T-helper 22 cell (primary cell): ENCODE measurements at places on chromosomes 5 and 9.

DNA sequence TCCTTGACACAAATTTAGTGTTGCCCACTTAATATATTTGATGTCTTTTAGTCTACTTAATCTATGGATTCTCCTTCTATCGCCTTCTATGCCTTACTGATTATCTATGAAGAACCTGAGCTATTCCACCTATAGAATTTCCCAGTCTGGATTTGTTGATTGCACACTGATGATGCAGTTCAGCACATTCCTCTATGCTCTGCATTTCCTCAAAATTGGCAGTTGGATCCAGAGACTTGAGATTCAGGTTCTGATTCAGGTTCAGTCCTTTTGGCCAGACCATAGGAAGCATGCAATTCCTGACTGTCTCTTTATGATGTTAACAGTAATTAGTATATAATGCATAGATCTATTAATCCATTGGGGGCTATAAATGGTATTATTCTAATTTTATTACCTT lies 13.8 kb downstream of the SLC22A5 start:
- DNase-seq = no peak

DNA sequence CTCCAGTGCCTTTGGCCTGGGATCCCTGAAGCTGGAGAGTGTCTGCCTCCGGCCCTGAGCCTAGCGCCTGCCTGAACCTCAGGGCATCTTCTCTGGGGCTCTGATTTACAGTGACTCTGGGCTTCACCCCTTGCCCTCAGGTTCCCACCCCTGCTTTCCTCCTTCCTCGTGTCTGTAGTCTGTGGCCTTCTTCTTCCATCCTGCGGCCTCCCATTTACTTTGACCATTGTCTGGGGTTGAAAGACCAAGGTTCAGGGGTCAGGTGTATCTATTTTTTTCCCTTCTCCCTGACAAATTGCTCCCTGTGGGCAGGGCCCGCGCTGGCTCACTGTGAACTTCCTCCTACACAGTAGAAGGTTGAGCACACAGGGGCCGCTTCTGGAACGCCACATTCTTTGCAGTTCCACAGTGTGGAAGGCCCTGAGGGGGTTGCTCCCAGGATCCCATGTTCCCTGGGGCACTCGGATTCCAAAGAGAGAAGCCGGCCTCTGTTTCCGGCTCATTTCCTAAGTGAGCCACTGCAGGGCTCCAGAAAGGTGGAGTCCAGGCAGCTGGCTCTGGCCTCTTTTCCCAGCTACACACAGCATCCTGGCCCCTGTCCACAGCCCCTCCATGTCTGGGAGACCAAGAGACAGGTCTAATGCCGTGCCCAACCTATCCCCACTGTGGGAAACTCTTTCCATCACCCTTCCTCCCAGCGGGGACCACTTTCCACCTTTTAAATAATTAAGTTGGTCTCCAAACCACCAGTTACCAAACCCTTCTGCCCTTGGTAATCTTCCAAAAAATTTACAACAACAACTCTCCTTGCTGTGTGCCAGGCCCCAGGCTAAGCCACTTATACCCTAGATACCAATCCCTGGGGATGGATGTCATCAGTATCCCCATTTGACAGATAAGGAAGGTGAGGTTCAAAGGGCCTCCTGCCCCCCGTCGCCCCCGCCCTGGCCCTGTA lies 140.3 kb upstream of the IER5L start:
- no peak for DNase-seq

GRCh38 chr9:133870598-133871595 lies 121.2 kb downstream of the VAV2 start:
- no peak for DNase-seq

GRCh38 chr9:98742325-98743280 lies 33.9 kb upstream of the GABBR2 start:
- no peak for DNase-seq

GRCh38 chr5:125450771-125451170 lies 704.3 kb upstream of the ZNF608 start:
- no peak for DNase-seq

- DNase-seq = no peak
Observed at GRCh38 chr5:119070578-119070827, 384 bp upstream of the DMXL1 start.

GRCh38 chr5:157106630-157107461 lies 2.0 kb downstream of the HAVCR2 start:
- DNase-seq = no peak

DNA sequence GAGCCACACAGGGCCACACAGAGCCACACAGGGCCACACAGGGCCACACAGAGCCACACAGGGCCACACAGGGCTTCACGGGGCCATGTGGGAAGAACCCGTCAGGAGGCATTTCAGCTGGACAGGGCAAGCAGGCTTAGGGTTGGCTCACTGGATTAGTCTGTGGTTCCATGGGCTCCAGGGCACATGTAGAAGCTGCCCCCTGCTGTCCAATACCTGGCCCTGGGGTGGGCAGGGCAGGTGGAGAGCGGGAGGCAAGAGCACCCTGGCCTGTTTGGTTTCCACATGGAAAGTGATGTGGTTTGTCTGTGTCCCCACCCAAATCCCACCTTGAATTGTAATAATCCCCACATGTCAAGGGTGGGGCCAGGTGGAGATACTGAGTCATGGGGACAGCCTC lies 16.4 kb upstream of the LPCAT1 start:
- no peak for DNase-seq

DNA sequence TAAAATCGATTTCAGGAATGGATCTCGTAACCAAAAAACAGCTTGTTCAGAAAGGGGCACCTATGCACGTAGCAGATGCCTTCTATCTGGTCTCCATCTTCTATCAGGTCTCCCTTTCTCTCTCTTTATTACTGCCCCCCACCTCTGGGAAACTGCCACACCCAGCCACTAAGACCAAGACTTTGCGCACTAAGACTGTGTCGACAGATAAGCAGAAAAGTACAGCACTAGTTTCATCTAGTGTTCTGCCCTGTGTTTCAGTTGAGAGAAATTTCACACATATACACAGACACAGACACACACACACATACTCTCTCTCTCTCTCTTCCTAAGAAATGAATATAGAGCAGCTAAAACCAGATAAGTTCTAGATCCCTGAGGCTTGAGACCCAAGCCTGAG lies 210.1 kb upstream of the MAP3K1 start:
- DNase-seq = no peak

DNA sequence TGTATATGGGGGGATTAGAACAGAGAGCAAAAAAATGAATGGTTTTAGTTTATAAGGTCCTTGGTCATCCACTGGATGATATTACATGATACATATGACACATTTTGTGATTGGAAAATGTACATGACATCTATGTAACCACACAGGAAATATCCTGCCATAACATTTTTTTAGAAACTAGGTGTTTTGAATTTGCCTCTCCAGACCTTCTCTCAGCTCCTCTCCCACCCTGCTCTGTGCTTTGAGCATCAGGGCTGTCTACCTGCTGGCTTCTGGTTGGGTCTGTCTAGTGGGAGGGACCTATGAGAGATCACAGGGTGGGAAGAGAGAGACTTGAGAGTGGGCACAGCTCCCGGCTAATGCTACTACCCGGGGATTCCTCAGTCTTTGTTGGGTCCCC lies 24.4 kb downstream of the AKNA start:
- no peak for DNase-seq

- DNase-seq = no peak
Observed at GRCh38 chr9:37976714-37977477, 73.0 kb upstream of the SLC25A51 start.

DNA sequence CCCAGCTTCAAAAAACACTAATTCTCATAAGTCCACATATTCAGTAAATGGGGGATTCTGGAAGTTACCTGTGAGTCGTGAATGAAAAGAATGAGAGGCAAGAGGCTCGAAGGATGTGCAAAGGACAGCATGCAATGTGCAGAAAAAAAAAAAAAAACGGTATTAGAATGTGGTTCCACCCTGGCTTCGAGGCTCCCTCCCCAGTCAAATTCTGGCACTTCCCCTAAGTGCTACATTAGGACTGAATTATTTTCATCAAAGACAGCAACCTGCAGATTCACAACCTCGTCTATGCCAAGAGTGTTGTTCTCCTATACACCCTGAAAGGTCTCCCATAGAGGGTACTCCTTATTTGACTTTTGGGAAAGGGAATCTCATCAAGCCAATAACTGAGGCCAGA lies 16.5 kb downstream of the CAPSL start:
- DNase-seq = no peak

GRCh38 chr9:129131300-129132145 lies 20.3 kb downstream of the PTPA start:
- peak; percentile 61 for DNase-seq

DNA sequence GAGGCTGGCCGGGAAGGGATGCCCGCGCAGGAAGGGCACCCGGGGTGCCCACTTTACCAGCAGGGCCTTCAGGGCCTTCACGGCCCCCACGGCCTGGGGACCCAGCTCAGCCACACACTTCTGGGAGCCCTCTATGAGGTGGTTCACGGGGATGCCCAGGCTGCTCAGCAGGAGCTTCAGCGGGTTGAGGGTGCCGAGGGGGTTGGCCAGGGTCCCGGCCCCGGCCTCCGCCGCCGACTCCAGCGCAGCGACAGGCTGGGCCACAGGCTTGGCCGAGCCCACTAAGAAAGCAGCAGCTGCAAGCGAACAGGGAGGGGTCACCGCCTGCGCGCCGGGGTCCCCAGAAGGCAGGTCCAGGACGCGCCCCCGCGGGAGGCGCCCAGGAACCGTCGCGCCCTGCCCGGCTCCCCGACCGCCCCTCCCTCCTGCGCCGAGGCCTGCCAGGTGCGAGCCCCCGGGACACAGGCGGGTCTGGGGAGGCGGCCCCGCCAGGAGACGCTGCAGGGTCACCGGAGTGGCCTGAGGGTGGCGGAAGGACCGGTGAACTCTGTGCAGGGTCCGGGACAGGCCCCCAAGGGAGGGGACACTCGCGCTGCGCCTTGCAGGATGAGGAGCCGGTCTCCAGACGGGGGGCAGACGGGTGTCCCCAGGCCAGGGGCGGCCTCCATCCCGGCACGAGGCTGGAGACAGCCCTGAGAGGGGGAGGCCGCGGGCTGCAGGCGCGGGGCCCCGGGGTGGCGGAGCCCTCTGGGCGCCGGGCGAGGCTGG lies 572 bp downstream of the SCGB3A1 start:
- DNase-seq = no peak

GRCh38 chr9:112777914-112778313 lies 27.4 kb downstream of the SNX30 start:
- no peak for DNase-seq

DNA sequence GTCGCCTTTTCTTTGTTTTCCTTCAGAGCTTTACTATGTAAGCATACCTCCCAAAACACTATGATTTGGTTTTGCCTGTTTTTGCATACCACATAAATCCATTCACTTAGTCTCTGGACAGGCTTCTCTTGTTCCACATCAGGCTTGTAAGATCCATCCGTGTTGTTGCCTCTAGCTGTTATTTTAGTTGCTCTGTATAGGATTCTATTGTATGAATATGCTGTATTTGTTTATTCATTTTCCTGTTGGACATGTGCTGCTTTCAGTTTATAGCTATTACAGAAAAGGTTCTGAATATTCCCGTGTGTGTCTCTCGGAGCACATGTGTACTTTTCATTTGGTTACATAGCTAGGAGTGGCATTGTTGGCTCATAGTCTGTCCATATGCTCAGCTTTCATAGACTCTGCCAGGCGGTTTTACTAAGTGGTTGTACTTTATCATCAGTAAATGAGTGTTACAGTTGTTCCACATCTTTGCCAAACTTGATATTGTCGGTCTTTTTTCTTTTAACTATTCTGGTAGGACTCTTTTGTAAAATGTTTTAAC lies 41.8 kb downstream of the NUP214 start:
- DNase-seq = no peak

DNA sequence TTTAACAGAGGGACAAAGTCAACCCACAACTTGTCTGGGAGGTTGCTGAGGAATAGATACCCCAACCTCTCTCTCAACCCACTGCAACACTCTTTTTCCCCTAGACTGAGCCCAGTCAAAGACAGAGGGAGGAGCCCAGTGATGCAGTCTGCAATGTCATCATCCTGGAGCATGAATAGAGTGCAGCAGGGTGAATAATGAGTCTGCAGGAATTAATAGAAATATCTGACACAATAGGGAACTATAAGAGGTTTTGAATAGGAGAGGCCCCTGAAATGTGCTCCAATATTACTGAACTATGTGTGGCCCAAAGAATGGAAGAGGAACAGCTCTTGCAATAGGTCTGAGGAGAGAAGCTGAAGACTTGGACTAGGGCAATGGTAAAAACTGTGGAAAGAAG lies 59.1 kb downstream of the PDCD1LG2 start:
- no peak for DNase-seq

DNA sequence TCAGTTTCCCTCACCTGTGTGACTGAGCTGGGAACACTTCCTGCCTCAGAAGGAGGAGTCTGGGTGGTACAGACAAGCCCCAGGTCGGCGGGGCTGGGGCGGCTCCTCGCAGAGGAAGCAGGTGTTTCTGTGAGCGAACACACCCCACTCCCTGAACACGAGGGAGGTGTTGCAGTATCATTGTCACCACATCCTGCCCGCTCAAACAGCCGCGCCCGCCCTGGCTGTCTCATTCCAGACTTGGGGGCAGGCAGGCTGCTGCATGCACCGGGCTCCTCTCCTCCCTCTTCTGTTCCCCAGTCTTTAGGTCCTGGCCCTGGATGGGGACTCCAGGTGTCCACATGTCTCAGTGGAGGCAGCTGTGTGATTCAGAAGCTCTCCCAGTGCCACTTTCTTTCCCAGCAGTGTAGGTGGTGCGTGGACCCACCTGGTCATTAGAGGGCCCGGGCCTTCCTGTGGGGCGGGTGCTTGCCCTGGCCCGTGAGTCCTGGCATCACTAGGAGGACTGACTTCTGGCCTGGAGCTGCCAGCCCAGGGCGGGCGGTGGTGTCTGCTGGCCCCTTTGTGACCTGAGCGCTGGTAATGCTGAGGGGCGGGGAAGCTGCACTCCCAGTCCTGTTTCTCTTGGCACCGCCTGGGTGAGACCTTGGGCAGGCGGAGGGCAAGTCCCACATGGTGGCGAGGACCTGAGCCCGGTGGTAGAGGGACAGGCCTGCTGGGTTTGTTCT lies 18.3 kb upstream of the PHYHD1 start:
- peak; percentile 71 for DNase-seq

DNA sequence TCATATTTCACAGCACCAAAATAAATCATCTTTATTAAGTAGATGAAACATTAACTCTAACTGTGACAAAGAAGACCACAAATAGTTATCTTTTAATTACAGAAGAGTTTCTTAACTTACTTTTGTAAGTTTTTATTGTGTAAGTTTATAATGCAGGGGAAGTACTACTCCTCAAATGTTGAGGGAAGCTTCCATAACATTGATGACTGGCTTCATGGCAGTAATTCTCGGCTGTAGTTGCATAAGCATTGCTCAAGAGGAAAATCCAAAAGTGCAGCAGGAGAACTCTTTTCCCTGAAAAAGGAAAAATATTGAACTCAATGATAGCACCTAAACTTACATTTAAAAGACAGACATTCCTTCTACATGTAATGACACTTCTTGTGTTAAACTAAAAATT lies 4.6 kb downstream of the TSLP start:
- no peak for DNase-seq

GRCh38 chr5:73323466-73323865 lies 125.1 kb downstream of the FOXD1 start:
- no peak for DNase-seq

- no peak for DNase-seq
Observed at GRCh38 chr5:40798801-40799210, 632 bp upstream of the PRKAA1 start.

DNA sequence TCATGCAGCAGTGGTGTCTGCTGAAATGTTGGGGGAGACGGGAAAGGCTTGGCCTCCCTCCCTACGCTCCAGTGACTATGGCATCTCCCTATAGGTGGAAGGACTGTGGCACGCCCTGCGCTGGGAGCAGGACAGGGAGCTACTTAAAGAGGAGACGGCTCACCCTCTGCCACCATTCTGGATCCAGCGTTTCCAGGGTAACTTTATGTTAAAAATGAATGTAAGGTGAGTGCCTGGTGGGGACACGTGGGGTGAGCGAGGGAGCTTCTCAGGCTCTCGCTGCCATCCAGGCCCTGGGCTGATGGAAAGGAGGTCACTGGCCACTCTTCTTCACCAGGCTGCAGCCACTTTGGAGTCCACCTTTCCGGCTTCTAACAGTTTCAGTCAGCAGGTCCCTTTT lies 15.7 kb downstream of the PAEP start:
- no peak for DNase-seq
